Activated naive CD4-positive, alpha-beta T cell treated with anti-CD3 and anti-CD28 coated beads, Interleukin-2, amount 50 U/mL, for 72 hours (primary cell): ENCODE measurements at places on chromosomes 16 and 17. TPM values are rescaled to one million over a fixed set of nuclear protein-coding genes. Genes with fewer than 3 reads are reported as not detected.

The FA2H gene
- total RNA-seq, result not detected

The TIGD7 gene
- 5.4 TPM for total RNA-seq

The CDH3 gene
- total RNA-seq, result 18.6 TPM

The BCL6B gene
- total RNA-seq, result 0.86 TPM
